Choroid plexus epithelial cell (primary cell): ENCODE measurements at places on chromosomes 11 and 22.

DNA sequence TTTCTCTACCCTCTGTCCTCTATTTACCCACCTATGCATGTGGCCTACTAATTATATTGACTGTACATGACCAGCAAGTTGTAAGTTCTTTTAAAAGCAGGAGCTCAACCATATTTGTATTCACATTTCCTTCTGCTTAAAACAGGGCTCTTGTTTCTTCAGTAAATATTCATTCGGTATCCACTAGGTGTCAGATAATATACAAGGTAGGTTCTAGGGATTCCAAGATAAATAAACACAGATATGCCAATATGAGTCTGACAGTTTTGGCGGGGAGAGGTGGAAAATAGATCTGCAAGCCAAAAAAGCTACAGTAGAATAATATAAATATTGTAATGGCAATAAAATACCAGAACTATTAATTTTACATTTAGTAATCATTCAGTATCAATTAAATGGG is 15.3 kb upstream of the RAB30 start:
- DNase-seq: peak; percentile 49

- DNase-seq: no peak
Measured at GRCh38 chr11:120040151-120040840, 97.6 kb downstream of the TRIM29 start.

DNA sequence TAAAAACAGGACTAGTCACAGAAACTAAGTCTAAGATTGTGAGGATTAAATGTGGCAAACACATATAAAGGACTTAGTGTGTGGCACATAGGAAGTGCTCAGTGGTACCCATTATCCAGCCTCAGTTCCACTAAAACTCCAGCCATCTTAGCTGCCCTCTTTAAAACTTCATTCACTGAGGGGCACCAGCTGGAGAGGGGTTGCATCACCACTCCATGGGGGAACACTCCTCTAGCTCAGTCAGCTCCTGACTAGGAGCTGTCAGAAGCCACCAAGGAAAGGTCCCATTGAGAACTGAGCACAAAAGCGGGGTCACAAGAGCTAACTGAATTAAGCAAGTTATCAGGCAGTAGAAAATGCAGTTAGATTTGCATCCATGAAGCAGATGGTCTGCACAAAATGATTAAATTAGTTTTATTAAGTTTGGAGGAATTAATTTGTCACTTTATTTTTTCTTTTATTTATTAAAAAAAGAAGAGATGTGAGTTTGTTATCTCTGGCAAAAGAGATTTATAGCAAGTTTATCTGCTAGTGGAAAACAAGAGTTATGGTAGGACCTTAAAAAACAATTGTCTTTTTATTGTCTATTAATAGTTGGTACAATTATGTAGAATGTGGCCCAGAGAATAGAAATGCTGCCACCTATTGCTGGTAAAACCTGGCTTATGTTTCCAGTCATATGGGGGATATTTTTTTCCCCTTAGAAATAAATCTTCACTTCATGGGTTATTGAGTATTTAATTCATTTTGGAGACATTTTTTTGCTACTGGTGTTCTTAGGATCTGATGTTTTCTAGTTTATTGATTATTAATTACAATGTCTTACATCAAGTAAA is 95.7 kb downstream of the NAV2 start:
- DNase-seq: peak; percentile 31

DNA sequence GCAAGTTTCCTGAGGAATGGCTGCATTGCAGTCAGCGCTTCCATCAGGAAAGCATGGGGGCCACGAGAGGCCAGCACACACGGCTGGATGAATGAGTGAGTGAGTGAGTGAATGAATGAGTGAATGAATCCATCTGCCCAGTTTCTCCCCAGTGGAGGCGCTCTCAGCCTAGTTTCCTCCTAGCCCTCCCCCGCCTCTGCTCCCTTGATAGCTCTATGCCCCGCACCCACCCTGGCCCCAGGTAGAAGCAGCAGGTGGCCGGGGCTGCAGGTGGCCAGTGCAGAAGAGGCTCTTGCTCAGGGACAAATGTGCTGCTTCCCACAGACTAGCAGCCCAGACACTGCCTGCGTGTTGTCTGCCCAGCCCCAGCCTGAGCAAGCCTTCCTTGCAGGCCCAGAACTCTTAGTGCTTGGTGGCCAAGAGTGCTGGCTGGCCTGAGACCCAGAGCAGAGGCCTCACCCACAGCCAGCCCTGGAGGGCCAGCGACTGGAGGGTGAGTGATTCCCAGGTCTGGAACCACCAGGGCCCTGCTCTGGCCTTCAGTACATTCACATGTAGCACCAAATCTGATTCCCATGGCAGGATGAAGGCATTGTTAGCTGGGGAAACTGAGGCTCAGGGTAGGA is 31.1 kb upstream of the PDGFB start:
- no peak for DNase-seq

DNA sequence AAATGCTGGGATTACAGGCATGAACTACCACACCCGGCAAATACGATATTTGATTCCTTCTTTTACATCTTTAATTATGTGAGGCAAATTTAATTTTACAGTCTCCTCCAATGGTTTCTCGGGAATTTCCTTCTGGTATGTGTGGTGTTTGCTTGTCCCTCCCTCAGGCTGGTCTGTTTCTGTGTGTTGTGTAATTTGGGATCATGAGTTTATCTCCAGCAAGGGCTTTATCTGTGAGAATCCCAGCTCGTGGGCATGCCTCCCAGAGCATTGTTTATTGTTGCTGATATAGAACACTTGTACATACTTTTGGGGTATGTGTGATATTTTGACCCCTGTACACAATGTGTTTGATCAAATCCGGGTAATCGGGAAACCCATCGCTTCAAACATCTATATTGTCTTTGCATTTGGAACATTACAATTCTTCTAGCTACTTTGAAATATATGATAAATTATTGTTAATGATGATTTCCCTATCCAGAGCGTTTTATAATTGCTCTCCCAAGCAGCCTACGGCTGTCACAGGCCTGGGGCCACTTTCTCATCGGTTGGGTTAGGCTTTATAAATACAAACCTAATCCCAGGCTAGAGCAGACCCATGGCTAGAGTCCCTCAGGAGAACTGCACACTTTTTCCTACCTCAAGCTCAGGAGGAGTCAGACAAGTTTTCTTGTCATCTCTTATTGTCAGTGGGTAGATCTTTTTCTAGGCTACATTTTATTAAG is 15.0 kb upstream of the PRR5 start:
- DNase-seq: peak; percentile 72

DNA sequence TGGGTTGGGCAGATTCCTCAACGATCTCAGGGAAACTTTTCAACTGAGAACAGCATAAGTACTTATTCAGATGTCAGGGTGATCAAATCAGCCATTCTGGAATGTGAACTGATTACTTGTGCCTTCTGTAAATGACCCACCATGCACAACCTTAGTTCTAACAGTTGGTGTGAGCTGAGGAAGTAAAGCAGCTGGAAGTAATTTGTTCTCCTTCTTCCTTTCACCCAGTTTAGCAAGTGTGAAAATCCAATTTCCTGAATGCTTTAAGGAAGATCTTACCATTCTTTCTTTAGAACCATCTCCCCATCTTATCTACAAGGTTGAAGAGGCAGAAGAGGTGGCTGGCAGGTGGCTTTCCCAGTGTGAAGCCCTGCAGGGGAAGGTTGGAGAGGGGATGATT is 781.6 kb downstream of the ETS1 start:
- no peak for DNase-seq

- DNase-seq: no peak
Measured at GRCh38 chr11:121356357-121356756, 63.8 kb downstream of the SC5D start.
